ENCODE measurements at places on chromosomes 2 and 18.

DNA sequence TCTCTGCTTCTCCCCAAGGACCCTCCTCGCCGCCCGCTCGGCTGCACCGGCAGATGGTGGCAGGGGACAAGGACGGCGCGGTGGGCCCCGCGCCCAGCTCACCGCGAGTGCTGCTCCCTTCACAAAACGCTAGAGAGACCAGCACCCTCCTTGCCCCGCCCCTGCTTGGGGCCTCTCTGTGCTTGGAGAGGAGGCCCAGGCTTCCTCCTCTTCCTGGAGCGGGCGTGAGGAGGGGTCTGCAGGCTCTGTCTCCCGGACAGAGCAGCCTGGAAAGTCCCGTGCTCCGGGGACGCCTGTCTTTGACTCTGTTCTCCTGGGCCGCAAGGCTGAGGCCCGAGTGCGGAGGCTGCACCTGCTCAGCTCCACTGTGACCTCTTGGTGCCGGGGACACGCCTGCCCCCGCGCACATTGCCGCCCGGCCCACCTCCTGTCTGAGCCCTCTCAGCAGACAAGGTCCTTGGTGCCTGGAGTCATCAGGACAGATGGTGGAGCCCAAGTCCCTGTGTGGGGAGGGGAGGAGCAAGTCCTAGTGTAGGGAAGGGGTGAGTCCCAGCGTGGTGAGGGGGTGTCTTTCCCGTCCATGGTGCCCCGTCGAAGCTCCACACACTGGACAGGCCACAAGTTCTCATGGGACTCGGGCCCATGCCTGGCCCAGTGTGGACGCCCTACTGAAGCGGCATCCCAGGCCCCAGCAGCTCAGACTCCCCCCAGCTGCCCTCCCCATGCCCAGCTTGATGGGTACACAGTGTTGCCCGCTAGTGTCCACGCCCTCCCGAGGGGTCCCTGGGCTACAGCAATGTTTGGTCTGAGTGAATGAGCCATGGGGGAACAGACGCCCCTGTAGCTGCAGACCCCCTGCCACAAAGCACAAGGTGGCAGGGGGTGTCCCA is 33.8 kb downstream of the RTP5 start:
- DNase-seq, result no peak

GRCh38 chr18:55385770-55386169 is 202.2 kb downstream of the TCF4 start:
- no peak for DNase-seq

- no peak for DNase-seq
These were observed 17.6 kb downstream of the NEB start for GRCh38 chr2:151716721-151717120.

GRCh38 chr2:11376071-11376470 is 31.6 kb upstream of the ROCK2 start:
- no peak for DNase-seq

DNA sequence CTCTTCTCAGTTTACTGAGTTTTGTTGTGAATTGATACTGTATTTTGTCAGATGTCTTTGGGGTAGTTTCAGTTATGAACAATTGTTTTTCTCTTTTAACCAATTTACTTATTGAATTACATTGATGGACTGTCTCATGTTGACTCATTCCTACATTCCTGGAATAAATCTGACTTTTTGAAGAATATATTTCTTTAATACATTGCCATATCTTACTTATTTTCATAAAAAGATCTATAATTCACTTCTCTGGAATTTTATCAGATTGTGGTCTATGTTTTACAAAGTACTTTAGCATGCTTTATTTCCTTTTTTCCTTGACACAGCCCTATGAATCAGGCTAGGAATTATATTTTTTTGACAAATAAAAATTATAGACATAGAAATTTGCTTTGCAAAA is 268.3 kb downstream of the PLCL1 start:
- no peak for DNase-seq

DNA sequence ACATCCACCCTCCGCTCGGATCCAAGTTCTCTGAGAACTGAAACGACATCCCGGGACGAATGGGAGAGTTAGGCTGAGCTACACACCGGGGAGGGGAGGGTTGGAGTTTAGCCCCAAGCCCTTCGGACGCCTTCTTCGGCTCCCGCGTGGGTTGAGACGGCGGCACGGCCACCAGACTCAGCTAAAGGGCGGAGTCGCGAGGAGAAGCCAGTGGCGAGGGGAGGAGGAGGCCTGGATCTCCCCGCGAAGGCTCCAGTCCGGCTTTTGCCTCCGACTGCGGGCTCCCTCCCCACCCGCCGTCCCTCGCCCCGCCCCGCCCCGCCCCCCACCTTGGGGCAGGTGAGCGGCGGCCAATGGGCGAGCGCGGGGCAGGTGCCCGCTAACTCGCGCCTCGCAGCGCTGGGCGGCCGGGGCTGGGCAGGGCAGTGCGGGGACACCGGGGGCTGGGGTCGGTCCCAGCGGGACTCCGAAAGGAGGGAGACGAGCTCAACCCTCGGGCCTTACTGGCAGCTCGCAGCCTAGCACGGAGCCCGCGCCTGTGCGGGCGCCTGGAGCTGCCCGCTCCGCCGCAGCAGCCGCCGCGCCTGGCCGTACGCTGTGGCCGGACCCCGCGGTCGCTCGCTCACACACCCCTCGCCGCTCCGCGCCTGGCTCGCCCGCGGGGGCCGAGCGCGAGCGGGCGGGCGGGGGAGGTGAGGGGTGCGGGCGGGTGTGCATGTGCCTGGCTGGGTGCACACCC is at the start of gene EMX1:
EMX1 (plus strand) TSS at position 382 of the 739 bp plus-strand sequence; CDS start at position 716, 334 bp downstream.
- no peak for DNase-seq

DNA sequence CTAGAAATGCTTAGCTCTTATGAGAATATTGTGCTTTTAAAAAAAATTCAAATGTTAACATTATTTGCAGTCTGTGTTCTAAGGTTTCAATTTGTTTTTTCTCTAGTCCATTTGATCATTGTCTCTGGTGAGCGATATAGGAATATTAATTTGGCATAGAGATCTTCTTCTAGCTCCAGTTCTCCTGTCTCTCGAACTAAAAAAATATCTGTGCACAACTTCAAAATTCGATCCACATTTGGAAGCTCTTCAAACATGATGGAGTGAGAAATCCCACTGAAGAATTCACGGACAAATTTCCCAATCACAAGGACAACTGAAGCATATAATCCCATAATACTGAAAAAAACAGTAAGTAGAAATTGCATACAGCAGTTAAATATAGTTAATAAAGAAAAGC is 145.6 kb downstream of the NAPG start:
- DNase-seq, result no peak

GRCh38 chr2:33619028-33619427 is 19.9 kb upstream of the FAM98A start:
- no peak for DNase-seq

DNA sequence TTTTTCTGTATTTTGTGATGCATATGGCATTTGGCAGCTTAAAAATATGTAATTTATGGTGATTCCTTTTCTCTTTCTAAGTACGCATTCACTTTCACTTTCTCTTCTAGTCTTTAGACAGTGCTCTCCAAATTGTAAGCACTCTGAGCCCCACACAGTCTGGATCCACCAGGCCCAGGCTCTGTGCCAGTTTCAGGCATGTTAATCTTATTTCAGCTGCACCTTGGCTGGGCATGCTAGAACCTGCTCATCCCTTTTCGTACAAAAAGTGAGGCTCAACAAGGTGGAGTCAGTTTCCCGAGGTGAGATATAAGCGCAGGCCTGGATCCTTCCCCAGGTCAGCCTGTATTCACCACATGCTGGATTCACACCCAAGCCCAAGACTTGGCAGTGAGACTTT is 203.9 kb downstream of the MTX2 start:
- DNase-seq, result no peak

- no peak for DNase-seq
These were observed 152.0 kb downstream of the INSIG2 start for GRCh38 chr2:118240276-118240675.

DNA sequence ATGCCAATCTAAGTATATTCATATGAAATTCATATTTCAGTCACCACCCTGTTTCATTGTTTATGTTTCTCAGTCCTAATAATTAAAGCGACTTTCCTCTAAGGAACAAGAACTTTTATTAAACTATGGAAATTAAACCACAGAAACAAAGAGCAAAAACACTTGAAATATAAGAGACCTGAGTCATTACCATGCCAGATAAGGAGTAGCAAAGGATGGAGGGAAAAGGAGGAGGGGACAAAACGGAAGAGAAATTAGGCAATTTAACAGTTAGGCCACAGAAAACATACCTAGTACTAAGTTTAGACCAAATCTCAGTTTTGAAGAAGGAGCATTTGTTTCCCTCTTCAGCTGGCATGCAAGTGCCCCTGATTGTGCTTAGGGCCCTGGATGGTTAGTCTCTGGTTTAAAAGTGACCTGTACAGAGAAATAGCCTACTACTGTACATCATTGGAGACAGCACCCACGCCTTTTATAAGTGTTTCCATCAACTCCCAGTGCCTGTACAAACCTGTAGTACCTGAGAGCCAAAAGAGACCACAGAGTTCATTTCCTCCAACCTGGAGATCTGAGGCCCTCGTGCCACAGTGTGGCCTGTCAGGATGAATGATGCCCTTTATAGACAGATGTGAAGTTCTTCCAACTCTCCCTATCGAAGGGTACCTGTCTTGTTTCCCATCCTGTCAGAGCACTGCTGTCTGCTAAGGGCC is 74.5 kb downstream of the SPATS2L start:
- no peak for DNase-seq

DNA sequence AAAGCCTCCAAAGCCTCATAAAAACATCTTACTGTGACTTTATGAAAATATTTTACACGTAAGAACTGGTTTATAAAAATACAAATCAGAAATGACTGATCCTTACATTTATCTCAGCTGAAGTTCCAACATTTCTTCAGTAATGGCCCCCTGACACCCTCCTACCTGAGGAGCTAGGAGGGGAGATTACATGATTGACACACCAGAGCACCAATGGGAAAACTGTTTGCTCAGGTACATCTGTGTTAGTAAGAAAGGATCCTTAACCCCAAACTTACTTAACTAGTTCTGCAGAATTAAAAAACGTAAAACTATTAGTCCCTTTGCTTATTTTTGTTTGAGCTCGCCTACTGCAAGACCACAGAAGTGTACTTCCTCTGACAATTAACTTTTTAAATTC is 27.0 kb downstream of the ENOSF1 start:
- DNase-seq, result no peak

GRCh38 chr2:234339501-234339900 is 157.4 kb downstream of the ARL4C start:
- no peak for DNase-seq

DNA sequence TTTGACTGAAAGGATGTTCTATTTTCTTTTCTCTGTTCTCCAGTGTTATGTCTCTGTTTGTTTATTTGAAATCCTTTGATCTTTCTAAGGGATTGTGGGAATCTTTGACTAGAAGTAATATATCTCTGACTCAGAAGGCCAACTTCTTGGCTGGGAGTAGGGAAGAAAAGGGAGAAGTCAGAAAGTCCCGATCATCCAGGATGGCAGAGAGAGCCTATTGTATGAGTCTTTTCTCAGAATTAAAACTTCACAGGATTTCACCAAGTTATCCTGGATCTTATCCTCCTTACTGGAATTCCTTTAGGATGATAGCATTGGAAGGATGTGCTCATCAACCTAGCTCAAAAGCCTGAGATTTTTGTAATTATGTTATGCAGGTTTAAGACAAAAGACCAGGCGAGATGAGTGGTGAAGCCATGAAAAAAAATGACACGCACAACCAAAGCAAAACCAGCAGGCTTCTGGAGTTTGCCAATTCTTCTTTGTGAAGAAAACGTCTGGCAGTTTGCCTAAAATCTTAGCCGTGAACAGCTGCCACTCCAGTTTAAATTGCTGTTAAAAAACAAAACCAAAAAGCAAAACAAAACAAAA is 383.6 kb upstream of the SMIM21 start:
- no peak for DNase-seq

DNA sequence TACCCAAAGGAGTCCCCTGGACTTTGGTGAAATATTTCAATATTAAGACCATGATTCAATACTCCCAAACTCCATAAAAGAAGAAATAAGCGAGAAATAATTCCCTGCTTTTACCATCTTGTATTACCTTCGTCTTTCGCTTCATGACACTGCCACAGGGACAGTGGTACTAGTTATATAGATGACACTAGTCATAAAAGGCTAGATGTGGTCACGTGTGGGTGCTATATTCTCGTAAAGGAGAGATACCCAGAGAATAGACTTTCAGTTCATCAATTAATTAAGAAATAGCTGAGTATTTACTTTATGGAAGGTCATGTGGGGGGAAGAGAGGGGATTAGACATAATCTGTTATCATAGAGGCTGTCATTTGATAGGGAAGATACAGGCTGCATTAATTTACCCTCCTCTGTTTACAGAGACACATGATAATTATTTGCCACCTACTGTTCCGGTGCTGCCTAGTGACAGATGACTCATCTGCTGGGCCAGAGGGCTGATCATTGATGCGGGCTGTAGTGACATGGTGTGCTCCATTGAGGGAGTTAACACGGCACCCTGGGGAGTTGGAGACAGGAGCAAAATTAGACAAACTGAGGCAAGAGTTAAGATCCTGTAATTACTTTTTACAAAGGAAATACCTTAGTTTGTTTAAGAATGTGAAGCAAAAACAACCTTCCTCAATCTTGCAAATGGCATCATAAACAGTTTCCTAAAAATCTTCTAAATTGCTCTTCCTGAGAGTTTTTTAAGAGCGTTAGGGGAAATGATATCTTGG is 78.2 kb upstream of the ITGB6 start:
- DNase-seq, result no peak

GRCh38 chr2:65227020-65227455 is 593 bp upstream of the ACTR2 start:
- peak; percentile 53 for DNase-seq

- no peak for DNase-seq
These were observed 40.2 kb downstream of the PIKFYVE start for GRCh38 chr2:208306291-208306690.

DNA sequence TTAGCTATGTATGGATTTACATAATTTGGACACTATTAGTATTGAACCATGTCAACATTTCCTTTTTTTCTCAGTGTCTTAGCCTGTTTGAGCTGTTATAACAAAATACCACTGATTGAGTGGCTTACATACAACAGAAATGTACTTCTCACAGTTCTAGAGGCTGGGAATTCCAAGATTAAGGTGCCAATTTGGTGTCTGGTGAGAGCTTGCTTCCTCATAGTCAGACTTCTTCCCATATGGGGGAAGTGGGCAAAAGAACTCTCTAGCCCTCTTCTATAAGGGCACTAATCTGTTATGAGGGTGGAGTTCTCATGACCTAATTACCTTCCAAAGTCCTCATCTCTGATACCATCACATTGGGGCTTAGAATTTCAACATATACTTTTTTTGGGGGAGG is 12.6 kb downstream of the ZNF804A start:
- DNase-seq, result no peak

GRCh38 chr18:65527879-65528633 is 222.8 kb upstream of the CDH7 start:
- peak; percentile 33 for DNase-seq

- no peak for DNase-seq
These were observed 89.2 kb downstream of the FAM124B start for GRCh38 chr2:224312741-224313140.

DNA sequence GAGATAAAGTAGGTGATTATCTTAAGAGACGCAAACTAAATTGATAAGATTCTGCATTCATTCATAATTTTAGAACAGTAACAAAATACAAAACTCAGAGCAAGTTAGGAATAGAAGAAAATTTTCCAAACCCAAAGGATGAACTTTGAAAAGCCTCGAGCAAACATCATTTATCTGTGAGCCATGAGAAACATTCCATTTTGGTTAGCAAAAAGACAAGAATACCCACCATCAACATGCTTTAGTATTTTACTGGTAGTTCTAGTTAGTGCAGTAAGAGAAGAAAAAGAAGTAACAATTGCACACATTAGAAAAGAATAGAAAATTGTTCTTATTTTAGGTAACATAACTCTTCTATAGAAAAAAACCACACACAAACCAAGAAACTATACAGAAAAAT is 291.3 kb upstream of the TCF4 start:
- no peak for DNase-seq

Data from right renal cortex interstitium (tissue), 3 donors.